Right forelimb (tissue), 1 donor: ENCODE measurements at places on chromosomes 2 and 18.

- DNase-seq = no peak
Measured at GRCh38 chr2:3557639-3558204, 411 bp downstream of the RNASEH1 start.

DNA sequence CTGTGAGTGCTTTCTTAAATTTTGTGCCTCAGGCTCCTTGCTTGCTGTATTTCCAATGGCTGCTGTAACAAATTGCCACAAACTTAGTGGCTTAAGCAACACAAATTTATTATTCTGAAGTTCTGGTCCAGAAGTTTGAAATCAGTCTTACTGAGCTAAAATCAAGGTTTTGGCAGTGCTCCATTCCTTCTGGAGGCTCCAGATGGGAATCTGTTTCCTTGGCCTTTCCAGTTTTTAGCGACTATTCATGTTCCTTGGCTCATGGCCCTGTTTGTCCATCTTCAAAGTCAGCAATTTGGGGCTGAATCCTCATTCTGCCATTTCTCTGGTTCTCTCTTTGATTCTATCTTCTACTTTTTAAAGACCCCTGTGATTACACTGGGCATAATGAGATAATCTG lies 31.8 kb downstream of the STRADB start:
- no peak for DNase-seq

GRCh38 chr18:22632191-22632590 lies 214.5 kb upstream of the CTAGE1 start:
- no peak for DNase-seq

DNA sequence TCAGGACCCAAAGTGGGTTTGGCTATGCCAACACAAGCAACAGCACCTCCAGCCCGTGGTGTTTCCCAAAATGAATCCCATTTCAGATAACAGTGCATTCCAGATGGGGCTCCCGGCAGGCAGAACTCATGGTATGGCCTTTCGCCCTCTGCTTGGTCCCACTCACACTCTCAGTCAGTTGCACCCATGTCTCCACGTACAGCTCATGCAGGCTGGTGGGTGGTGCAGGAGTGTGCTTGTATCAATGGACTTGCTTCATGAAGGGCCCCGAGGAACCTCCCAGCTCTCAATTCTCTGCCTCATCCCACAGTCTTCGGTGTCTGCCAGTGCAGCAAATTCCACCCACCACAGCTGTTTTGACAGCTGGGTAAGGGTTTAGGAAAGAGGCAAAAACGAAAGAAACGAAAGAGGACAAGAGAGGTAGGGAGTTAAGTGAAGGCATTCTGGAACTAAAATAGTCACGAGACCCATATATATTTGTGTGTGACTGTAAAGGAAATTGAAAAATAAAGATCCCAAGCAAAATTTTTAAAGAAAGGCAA lies 278.1 kb downstream of the DCDC2C start:
- no peak for DNase-seq

DNA sequence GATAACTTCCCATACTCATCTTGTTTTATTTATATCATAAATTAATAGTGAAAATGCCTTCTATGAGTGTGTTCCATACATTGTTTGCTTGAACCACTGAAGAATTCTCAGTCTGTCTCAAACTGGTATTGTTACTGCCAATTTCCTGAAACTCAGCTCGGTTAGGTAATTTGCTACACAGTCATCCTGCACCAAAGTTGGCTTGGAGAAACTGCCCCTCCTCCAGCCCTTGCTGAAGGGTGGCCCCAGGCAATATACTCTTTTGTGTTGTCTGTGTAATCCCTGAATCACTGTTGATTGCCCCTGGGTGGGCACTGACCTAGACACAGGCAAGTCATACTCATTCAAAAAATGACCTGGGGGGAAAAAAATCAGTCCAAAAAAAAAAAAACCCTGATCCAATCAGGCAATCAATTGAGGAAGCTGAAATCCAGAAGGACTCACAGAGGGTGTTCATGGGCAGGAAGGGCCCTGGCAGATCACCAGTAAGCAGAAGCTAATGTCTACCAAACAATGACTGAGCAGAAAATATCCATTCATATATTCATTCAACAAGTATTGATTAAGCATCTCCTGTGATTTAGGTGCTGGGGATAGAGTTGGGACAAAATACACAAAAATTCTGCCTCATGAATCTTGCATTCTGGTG lies 3.8 kb upstream of the SESTD1 start:
- no peak for DNase-seq

DNA sequence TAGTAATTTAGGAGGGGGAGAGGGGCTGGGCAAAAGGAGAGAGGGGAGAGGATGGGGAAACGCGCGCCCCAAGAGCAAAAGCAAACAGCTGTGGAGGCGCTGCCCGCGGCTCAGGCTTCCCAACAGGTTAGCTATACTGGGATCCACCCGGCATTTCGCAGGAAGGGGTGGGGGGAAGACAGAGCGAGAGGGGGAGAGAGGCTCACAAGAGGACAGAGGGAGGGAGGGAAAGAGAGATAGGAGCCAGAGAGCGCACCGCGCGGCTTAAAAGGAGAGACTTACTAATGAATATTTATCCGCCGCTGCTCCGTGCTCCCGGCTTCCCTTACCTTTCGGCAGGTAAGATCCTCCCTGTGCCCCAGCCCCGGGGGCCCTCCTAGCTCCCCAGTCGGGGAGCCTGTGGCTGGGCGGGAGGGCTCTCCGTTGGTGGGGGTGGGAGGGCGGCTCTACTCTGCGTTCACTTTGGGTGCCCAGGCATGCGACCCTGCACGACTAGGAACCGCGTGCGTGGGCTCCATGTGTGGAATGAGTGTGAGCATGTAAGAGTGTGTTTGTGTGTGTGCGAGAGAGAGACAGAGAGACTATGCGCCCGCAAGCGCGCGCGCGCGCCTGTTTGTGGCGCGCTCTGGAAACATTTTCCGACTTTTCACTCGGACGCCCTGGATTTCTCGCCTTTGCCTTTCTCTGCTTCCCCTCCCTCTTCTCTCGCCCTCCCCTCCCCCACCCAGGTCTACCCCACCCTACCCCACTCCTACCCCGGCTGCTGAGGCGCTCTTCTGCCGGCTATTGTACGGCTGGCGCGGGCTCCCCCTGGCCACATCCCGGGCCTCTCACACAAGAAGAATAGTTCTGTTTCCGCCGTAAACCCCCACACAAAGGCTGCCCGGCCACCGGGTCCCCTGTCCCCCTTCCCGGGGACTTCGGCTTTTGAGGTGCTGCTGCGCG lies 7.2 kb upstream of the SIX3 start:
- peak; percentile 42 for DNase-seq

DNA sequence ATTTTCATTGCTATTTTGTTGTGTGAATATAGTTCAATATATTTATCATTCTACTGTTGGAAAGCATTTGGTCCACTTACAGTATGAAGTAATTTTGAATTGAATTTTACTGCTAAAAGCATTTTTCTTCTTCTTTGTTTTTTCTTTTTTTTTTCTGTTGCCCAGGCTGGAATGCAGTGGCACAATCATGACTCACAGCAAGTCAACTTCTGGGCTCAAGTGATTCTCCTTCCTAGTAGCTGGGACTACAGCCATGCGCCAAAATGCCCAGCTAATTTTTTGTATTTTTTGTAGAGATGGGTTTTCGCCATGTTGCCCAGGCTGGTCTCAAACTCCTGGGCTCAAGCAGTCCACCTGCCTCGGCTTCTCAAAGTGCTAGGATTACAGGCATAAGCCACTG lies 2.4 kb upstream of the ETAA1 start:
- no peak for DNase-seq

- no peak for DNase-seq
Measured at GRCh38 chr2:215354771-215355695, 43.2 kb downstream of the ATIC start.

DNA sequence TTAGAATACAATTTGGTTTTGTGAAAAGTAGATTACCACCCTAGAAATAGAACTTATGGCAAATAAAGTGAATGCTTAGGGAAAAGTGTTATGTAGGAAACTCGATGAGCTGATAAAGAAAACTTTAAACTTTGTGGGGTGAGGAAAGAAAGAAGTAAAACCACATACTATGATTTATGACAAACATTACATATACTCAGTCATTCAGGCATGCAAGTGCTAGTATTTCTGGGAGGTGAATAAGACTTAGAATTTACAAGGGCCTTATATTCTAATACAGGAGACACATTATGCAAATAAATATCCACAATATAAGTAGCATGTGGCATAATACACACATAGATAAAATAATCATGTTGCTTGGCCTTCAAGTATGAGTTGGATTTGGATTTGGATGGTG lies 618.1 kb downstream of the XIRP2 start:
- DNase-seq = no peak

DNA sequence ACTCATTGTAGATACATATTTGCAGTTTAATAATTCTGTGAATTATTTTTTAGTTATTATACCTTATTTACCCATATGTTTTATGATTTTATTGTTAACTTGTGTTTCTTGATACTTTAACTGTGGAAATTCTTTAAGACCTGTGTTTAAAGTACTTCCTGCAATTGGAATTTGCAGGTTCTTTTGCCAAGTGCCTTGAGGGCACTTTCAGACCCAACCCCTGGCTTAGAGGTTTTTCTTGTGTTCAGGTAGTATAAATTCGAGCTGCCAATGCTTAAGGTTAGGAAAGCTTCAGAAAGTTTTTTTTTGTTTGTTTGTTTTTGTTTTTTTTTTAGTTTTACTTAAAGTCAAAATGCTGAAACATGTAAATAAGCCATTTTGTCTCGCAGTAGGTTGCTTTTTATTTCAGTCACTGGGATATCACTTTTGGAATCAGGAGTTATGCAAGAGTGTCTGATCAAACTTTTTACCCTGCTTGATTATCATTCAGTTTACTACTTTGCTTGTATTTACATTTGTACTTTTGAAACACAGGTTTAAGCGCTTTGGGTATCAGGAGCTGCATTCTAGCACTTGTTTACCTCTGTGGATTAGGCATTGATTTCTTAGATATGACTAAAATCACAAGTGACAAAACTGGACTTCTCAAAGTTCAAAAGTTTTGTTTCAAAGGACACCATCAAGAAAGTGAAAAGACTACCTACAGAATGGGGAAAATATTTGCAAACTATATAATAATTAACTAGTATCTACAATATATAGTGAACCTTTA lies 31.8 kb downstream of the TDRD15 start:
- DNase-seq = no peak

DNA sequence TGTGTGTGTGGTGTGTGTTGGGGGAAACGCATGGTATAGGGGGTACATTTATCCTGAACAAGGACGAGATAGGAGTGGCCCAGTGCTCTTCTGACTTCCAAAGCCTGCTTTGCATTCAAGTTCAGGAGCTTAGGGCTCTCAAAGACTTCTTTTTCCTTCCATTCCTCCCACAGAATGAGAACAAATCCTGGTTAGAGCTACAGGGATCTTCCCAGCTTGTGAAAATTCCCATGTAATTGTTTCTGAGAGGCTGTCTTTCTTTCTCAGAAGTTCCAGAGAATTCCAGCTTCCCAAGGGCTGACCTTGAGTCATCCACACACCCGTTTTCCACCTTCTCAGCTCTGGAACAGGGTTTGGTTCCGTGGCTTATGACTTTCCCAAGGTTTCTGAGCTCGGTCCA lies 38.9 kb downstream of the FASTKD2 start:
- no peak for DNase-seq

DNA sequence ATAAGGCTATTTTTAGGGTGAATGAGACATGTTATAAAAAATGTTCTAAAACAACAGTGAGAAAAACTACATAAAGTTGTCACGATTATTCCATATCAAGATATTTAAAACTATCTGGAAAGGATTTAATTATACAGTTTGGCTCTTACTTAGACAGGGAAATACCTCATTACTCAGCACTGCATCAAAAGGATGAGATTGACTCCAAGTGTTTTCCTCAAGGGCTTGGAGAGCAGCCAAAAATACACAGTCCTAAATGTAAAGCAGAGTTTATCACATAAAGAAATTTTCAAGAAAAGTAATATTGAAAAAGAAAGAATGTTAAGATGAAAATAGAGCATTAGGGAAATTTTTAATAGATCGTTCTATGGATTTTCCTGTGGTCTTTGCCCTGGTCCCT lies 285.5 kb upstream of the NETO1 start:
- no peak for DNase-seq

- DNase-seq = no peak
Measured at GRCh38 chr2:3192920-3193319, 184.7 kb downstream of the EIPR1 start.

- DNase-seq = no peak
Measured at GRCh38 chr18:649341-649740, 8.1 kb upstream of the TYMS start.
